ENCODE measurements at places on chromosomes 6 and 20.

GRCh38 chr6:10166031-10166430 lies 248.8 kb downstream of the TFAP2A start:
- DNase-seq, result no peak

GRCh38 chr20:48197066-48197465 lies 411.8 kb upstream of the SULF2 start:
- no peak for DNase-seq

DNA sequence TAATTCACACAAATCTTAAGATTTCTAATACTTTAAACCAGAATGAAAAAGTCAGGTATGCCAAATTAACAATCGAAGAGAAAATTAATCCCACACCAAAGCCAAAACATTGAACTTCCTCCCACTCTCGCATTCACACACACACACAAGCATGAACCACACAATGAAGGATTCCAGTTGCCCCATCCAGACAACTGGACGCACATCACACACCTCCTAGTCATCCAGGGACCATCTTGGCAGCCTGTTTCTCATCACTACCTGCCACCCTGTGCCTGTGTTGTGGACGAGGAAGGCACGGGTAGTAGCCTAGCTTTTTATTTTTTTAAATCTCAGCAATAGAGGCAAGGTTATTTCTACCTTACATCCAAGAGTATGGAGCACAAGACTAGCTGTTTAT lies 15.2 kb downstream of the B4GALT5 start:
- no peak for DNase-seq

DNA sequence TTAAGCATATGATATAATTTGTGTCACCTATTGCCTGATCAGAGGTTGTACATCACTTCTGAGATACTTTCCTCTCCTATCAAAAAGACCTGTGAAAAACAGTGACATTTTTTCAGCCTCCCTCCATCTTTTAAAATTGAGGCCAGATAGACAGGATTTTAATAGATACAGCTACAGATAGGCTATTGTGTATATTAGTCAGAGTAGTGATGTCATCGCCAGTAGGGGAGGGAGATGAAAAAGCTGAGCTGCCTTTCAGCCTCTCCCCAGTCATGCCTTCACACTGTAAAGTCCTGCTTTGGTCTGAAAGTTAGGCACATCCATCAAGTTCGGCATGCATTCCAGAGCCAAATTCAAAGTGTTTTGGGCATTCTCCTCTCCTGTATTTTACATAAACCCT lies 7.9 kb upstream of the PABPC1L start:
- no peak for DNase-seq

- DNase-seq, result no peak
Observed at GRCh38 chr6:129369737-129370136, 340.2 kb downstream of the ARHGAP18 start.

Data from GM12864 (cell line).